ENCODE measurements at places on chromosomes 12 and 14.

DNA sequence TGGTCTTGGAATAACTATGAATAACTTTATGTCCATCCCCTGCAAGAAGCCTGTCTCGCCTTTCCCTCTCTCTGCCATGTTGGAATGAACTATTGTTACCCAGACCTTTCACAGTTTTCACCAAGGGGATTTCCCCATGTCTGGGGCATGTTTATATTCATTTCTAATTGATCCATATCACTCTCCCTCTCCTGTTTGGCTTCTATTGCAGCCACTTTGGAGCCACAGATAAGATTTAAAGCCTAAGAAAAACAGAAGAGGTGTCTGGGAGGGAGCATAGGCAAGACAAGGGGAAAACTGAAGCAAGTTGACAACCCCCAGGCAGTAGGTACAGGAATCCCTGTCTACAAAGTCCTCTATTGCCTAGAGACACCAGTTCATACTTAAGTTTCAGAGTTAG lies 41.0 kb upstream of the FOXJ2 start:
- H3K36me3 ChIP-seq: no peaks in the 10 kb centered on the region
- H3K27ac ChIP-seq: no peak overlapping the region
- DNase-seq: no peak
- H3K27me3 ChIP-seq: no peaks in the 10 kb centered on the region

- DNase-seq: no peak
- H3K36me3 ChIP-seq: peaks cover 6% of the 10 kb centered on the region
- peaks cover 5% of the 10 kb centered on the region for H3K4me1 ChIP-seq
These were observed 1.6 kb downstream of the GIT2 start for GRCh38 chr12:109994401-109995175.

DNA sequence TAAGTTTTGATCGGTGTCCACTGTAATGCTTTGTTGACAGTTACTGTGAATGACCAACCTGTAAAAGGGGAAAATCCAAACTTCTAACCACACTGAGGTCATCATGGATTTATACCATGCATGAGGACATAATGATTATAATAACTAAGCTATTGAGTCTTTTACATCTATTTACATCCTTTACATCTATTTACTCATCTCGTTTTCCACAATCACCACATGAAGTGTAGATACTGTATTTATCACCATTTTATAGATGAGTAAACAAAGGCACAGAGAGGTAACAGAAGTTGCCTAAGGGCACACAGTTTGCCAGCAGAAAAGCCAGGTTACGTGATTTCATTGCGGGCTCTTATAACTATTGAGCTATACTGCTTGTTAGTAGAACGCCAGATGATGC lies 27.9 kb upstream of the EID3 start:
- DNase-seq: no peak
- H3K4me1 ChIP-seq: peaks cover 11% of the 10 kb centered on the region
- H3K36me3 ChIP-seq: no peaks in the 10 kb centered on the region
- peak overlapping the region; percentile 40 for H3K4me3 ChIP-seq
- no peak overlapping the region for H3K27ac ChIP-seq
- no peaks in the 10 kb centered on the region for H3K27me3 ChIP-seq

GRCh38 chr12:131385313-131386166 lies 325.4 kb upstream of the SFSWAP start:
- H3K36me3 ChIP-seq: no peaks in the 10 kb centered on the region
- no peaks in the 10 kb centered on the region for H3K27me3 ChIP-seq
- no peak overlapping the region for H3K27ac ChIP-seq

DNA sequence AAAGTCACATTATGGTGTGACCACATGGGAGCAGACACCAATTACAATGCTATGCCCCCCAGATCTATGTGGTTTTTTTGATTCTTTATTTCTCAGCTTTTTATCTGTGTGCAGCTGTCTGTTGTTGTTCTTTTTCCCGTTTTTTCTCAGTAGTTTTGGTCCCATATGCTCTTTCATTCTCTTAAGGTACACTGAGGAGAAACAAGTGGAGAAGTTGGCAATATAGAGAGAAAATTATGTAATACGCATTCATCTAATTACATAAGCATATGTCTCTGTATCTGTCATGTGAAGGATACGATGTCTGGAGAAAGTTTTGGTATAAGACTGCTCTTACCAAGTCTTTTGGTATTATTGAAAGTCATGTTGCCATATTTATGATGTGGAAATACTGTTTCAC lies 819.0 kb downstream of the NRXN3 start:
- no peaks in the 10 kb centered on the region for H3K27me3 ChIP-seq
- no peaks in the 10 kb centered on the region for H3K4me1 ChIP-seq
- H3K36me3 ChIP-seq: no peaks in the 10 kb centered on the region
- H3K27ac ChIP-seq: no peak overlapping the region
- H3K4me3 ChIP-seq: no peak overlapping the region

- H3K27me3 ChIP-seq: no peaks in the 10 kb centered on the region
- no peaks in the 10 kb centered on the region for H3K4me1 ChIP-seq
These were observed 130.4 kb downstream of the DICER1 start for GRCh38 chr14:95026851-95027463.

DNA sequence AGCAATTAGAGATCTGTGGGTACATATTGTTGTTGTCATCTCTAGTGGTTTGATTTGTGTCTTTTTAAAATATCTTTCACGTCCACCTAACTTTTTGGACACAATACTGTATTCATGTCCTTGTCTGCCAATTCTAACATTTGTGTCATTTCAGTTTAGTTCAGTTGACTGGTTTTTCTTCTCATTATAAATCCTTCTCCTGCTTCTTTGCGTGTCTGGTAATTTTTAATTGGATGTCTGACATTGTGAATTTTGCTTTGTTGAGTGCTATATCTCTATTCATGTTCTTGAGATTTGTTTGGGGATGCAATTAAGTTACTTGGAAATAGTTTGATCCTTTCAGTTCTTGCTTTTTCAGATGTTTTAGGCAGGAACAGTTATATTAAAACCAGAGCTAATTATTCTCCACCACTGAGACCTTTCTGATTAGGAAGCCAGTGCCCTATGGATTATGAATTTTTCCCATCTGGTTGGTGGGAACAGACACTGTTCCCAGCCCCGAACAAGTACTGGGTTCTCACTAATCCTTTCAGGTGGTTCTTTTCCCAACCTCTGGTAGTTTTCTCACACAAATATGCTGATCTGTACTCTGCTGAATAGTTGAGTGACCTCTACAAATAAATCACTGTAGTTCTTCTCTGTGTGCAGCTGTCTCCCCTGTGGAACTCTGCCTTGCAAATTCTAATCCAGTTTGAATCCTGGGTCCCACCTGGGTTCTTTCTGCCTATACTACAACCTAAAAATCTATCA lies 91.1 kb upstream of the DYNC1H1 start:
- H3K4me3 ChIP-seq: no peak overlapping the region
- peaks cover 31% of the 10 kb centered on the region for H3K4me1 ChIP-seq

GRCh38 chr12:62006076-62006732 lies 254.0 kb upstream of the USP15 start:
- DNase-seq: no peak
- no peak overlapping the region for H3K27ac ChIP-seq
- no peaks in the 10 kb centered on the region for H3K36me3 ChIP-seq
- no peak overlapping the region for H3K4me3 ChIP-seq

GRCh38 chr14:103480595-103480994 lies 42.0 kb downstream of the CKB start:
- H3K4me3 ChIP-seq: no peak overlapping the region
- peaks cover 9% of the 10 kb centered on the region for H3K4me1 ChIP-seq
- peak; percentile 55 for DNase-seq
- peaks cover 2% of the 10 kb centered on the region for H3K36me3 ChIP-seq

DNA sequence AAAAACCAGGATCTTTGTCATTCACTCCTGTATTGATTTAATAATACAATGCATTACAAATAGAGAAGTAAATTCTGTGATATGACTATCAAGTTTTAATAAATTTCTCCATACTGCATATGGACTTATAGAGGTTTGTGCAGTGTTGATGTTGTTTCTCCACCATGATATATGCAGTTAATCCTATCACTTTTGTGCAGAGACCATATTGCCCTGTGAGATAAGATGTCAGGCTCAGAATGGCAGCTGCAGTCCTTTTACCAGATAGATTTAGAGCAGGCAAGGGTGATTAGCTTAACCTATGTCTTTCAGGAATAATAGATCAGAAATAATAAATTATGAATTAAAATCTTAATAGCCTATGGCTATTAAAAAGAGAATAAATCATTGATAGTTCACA lies 38.6 kb upstream of the KCNJ8 start:
- no peaks in the 10 kb centered on the region for H3K27me3 ChIP-seq
- no peaks in the 10 kb centered on the region for H3K36me3 ChIP-seq
- no peak overlapping the region for H3K27ac ChIP-seq
- no peak overlapping the region for H3K4me3 ChIP-seq
- no peaks in the 10 kb centered on the region for H3K4me1 ChIP-seq

- H3K36me3 ChIP-seq: no peaks in the 10 kb centered on the region
- H3K27ac ChIP-seq: no peak overlapping the region
- H3K4me1 ChIP-seq: peaks cover 12% of the 10 kb centered on the region
These were observed 59.9 kb downstream of the BMP4 start for GRCh38 chr14:53896726-53897125.

DNA sequence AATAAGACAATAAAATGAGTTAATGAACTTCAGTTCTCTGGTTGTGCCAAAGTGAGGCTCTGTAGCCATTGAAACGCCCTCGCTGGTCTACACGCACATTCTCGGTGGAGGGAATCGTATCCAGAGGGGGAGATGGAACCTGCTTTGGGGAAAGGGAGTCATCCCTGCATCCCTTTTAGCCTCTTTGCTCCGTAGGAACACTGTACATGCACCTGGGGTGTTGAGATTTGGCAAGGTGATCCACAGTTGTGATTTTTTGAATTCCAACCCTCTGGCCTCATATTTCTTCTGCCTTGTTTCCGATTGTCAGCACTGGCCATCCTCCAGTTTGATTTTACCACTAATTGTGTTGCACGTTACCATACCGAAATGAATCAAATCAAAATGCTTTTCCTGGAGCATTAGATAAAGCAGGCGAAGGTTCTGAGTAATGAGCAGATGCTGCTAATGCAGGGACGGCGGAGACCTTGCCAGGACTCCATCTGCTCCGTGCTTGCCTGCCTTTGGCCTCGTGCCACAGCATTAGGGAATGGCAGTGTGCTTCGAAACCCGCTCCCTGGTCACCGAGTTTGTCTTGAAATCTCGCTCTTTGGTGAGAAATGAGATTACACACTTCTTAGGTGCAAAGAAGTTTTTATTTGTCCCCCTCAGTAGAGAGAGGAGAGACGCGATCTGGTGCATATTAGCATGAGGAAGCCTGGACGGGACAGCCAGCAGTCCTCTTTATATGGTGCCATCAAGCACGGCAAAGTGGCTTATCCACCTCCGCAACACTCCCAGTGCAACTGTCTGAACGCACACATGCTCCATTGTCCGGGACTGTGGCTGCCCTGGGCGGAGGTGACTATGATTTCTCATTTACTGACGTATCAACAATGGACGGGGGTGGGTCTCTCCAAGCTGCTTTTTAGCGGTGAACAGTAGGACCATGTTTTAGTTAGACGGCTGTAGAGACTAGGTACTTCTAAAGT lies 59.1 kb downstream of the FBXW8 start:
- H3K27me3 ChIP-seq: no peaks in the 10 kb centered on the region
- H3K4me3 ChIP-seq: no peak overlapping the region
- no peaks in the 10 kb centered on the region for H3K4me1 ChIP-seq
- no peak overlapping the region for H3K27ac ChIP-seq

DNA sequence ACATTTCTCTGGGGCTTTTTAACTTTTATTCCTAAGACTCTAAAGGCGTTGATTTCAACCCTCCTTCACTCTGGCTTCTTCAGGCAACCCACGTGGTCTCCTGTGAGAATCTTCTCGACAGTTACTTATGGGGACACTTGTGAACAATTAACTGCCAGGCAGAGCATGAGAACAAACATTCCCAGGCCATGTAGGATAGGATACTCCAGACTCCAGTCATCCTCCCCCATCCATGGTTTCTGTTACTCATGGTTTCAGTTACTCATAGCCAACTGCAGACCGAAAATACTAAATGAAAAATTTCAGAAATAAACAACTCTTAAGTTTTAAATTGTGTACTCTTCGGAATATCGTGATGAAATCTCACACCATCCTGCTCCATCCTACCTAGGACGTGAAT lies 19.5 kb downstream of the GPR68 start:
- no peaks in the 10 kb centered on the region for H3K27me3 ChIP-seq
- no peak overlapping the region for H3K27ac ChIP-seq
- no peak for DNase-seq
- peaks cover 3% of the 10 kb centered on the region for H3K36me3 ChIP-seq

GRCh38 chr12:66733839-66734238 lies 55.0 kb upstream of the GRIP1 start:
- H3K4me1 ChIP-seq: no peaks in the 10 kb centered on the region
- no peak overlapping the region for H3K27ac ChIP-seq
- no peak overlapping the region for H3K4me3 ChIP-seq
- no peaks in the 10 kb centered on the region for H3K27me3 ChIP-seq
- no peaks in the 10 kb centered on the region for H3K36me3 ChIP-seq

GRCh38 chr12:13365748-13366366 lies 169.3 kb downstream of the EMP1 start:
- DNase-seq: no peak
- H3K27me3 ChIP-seq: no peaks in the 10 kb centered on the region
- no peak overlapping the region for H3K4me3 ChIP-seq
- H3K36me3 ChIP-seq: no peaks in the 10 kb centered on the region

DNA sequence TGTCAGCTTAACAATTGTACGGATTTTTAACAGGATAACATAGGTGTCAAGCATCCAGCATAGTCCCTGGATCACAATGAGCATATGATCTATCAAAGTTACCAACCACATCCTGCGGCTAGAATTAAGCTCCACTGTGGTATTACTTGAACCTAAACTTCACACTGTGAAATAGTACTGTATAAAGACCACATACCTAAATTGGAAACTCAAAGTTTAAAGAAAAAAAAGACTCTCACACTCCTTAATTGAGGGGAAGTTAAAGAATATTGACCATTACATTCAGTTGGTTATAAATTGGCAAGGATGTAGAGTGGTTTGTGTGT lies 133.0 kb upstream of the PZP start:
- no peak overlapping the region for H3K27ac ChIP-seq
- H3K27me3 ChIP-seq: peaks cover 2% of the 10 kb centered on the region
- H3K36me3 ChIP-seq: no peaks in the 10 kb centered on the region
- no peak for DNase-seq
- no peaks in the 10 kb centered on the region for H3K4me1 ChIP-seq

GRCh38 chr12:132638541-132639408 lies 20.2 kb downstream of the P2RX2 start:
- H3K4me3 ChIP-seq: no peak overlapping the region
- H3K4me1 ChIP-seq: no peaks in the 10 kb centered on the region
- no peak overlapping the region for H3K27ac ChIP-seq
- DNase-seq: no peak
- H3K27me3 ChIP-seq: no peaks in the 10 kb centered on the region

GRCh38 chr14:65346895-65347294 lies 65.6 kb upstream of the FUT8 start:
- no peak overlapping the region for H3K27ac ChIP-seq
- peaks cover 5% of the 10 kb centered on the region for H3K4me1 ChIP-seq
- no peak overlapping the region for H3K4me3 ChIP-seq
- DNase-seq: no peak
- no peaks in the 10 kb centered on the region for H3K27me3 ChIP-seq
- H3K36me3 ChIP-seq: no peaks in the 10 kb centered on the region

- H3K36me3 ChIP-seq: no peaks in the 10 kb centered on the region
- H3K4me3 ChIP-seq: no peak overlapping the region
- no peak overlapping the region for H3K27ac ChIP-seq
- DNase-seq: no peak
These were observed 113.8 kb upstream of the FOXG1 start for GRCh38 chr14:28652782-28653181.

- no peak for DNase-seq
- no peaks in the 10 kb centered on the region for H3K27me3 ChIP-seq
- no peak overlapping the region for H3K4me3 ChIP-seq
- no peak overlapping the region for H3K27ac ChIP-seq
- H3K4me1 ChIP-seq: no peaks in the 10 kb centered on the region
These were observed 1560.7 kb upstream of the TMEM132C start for GRCh38 chr12:126706300-126706699.
